ENCODE measurements at places on chromosomes 16 and 17. TPM values are rescaled to one million over a fixed set of nuclear protein-coding genes. Genes with fewer than 3 reads are reported as not detected.

EVPLL gene
- not detected for total RNA-seq

TBC1D3E gene
- not detected for total RNA-seq

OR1D5 gene
- not detected for total RNA-seq

CES5A gene
- not detected for total RNA-seq

NLRC3 gene
- not detected for total RNA-seq

TBC1D26 gene
- not detected for total RNA-seq

NKD1 gene
- total RNA-seq: 0.14 TPM

DPEP1 gene
- total RNA-seq: 0.88 TPM

TPSG1 gene
- not detected for total RNA-seq

TERB1 gene
- total RNA-seq: not detected

SPNS3 gene
- total RNA-seq: not detected

GPRC5C gene
- total RNA-seq: 0.72 TPM

MVP gene
- 453 TPM for total RNA-seq

TMC8 gene
- not detected for total RNA-seq

UMOD gene
- not detected for total RNA-seq

C17orf78 gene
- not detected for total RNA-seq

TBC1D3K gene
- not detected for total RNA-seq

ASIC2 gene
- not detected for total RNA-seq

DBNDD1 gene
- 0.72 TPM for total RNA-seq

GH2 gene
- not detected for total RNA-seq

MMP2 gene
- 1,286 TPM for total RNA-seq

MRPS23 gene
- total RNA-seq: 21.4 TPM

FSCN2 gene
- total RNA-seq: 1.3 TPM

All from placental pericyte (primary cell).